ENCODE measurements at places on chromosomes 2 and 18. TPM values are rescaled to one million over a fixed set of nuclear protein-coding genes. Genes with fewer than 3 reads are reported as not detected.

DNA sequence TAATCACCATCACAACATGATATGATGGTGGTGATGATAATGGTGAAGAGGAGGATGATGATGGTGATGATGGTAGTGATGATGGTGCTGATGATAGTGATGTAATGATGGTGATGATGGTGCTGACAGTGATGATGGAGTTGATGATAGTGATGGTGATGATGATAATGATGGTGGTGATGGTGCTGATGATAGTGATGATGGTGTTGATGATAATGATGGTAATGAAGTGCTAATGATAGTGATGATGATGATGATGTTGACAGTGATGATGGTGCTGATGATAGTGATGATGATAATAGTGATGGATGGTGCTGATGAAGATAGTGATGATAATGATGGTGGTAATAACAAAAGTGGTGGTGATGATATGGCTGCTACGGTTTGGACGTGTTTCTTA is 4.4 kb upstream of the GPR148 start:
- DNase-seq = no peak

The GLB1L gene
- 1.3 TPM for polyA plus RNA-seq

The OTOF gene
- polyA plus RNA-seq = 0.04 TPM

DNA sequence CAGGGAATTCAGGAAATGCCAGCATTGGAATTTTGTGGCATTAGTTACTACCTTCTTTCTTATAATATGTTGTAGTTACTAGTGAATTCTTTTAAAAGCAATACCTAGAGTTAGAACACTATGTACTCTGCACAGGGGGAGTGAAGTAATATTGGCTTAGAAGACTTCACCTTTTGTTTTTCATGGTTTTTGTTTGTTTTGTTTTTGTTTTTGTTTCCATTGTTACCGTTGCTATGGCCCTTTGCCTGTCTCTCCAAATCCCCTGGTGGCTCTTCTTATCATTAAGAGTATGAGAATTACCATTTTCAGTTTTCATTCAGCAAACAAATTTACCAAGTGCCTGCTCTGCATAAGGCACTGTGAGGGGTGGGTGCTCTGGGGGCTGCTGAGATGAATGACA is 160.1 kb downstream of the HAUS1 start:
- DNase-seq = no peak

DNA sequence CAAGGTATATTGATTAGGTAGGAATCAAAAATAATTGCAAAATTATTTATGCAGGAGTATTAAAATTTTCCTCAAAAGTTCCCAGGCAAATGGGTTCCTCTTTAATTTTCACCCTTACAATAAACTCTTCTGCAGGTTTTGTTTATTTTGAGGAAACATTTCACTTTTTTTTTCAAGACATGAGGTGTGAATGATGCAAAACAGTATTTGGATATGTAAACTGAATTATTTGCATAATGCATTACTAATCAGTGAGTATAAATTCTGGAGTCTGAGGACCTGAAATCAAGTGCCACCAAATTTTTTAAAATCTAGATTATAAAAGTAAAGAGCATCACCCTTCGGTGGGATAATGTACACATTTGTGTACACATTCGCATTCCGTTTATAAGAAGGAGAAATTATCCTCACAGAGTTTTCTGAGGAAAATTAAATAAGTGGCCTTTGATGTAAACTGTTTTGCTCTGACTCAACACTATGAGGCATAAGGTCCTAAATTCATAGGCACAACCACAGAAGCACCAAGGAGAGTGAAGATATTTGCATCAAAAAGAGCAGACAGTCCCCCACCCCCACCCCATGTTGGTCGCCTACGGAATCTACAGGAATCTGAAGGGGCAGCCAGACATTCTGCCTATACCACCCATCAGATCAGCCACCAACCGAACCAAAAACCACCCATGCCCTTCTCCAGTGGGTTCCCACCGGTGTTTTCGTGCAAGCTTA is 33.1 kb downstream of the BCL11A start:
- no peak for DNase-seq

Data from heart left ventricle (tissue), 16 donors.